Keratinocyte (primary cell): ENCODE measurements at places on chromosomes 1 and 21.

DNA sequence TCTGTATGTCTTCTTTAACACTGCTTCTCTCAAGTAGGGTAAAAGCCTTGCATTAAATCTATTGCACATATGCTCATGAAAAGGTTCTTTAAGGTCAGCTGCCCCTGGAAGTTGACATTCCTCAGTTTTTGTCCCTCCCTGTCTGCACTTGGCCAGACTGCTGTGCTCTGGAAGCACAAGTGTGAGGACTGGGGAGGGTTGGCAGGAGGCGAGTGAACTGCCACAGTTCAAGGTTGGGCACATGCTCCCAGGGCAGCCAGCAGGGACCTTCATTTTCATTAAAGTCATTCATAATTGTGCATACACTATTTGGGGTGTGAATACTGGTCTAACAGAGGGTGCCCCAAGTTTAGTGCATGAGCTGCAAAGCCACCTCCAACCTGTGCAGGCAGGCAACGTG, 10.9 kb upstream of the THEM5 start:
- no peak for DNase-seq

DNA sequence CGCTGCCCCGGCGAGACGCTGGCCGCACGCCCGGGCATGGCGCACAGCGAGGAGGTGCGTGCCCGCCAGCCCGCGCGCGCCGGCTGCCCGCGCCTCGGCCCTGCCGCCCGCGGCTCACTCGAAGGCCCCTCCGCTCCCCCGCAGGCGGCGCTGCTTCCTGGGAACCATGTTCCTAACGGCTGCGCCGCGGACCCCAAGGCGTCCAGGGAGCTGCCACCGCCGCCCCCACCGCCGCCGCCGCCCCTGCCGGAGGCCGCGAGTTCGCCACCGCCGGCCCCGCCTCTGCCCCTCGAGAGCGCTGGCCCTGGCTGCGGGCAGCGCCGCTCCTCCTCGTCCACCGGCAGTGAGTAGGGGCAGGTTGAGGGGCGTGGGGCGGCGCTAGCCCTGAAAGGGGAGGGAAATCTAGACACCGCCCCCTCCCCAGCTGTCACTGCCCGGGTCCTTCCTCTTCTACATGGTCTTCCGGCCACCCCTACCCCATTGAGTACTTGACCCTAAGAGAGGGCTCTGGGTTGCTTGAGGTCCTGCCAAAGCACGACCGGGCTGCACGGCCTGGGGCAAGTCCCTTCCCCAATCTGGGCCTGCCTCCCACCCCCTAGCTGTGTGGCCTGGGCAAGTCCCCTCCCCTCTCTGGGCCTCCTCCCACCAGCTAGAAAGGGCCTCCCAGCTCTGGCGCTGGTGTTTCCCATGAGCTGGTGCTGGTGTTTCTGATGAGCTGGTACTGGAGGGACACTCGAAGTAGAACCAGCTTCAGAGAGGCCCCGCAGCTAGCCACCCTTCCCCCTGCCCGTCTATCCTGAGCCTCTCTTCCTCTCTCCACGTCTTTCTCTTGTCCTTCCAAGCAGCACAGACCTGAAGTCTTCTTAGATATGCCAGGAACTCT, 17.0 kb downstream of the TNFRSF25 start:
- DNase-seq = no peak

GRCh38 chr1:199956005-199956404, 71.5 kb upstream of the NR5A2 start:
- no peak for DNase-seq

- DNase-seq = no peak
Measured at GRCh38 chr1:21121764-21122471, 54.8 kb downstream of the EIF4G3 start.

DNA sequence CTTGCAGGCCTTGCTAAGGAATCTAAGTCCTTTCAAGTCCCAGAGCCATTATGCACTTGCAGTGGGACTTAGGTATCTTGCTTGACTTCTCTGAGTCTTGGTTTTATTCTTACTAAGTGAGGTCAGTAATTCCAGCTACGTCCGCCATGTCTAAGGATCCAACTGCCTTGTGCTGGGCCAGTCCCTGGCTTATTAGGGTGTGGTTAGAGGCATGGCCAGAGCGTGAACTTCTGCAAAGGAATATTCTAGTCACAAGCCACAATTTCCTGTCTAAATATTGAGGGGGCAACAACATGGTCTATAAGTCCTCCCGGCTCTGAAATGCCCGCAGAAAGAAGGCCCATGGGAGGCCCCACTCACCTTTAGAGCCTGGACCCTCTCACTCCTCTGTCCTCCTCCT, 82.9 kb downstream of the TMEM53 start:
- no peak for DNase-seq

DNA sequence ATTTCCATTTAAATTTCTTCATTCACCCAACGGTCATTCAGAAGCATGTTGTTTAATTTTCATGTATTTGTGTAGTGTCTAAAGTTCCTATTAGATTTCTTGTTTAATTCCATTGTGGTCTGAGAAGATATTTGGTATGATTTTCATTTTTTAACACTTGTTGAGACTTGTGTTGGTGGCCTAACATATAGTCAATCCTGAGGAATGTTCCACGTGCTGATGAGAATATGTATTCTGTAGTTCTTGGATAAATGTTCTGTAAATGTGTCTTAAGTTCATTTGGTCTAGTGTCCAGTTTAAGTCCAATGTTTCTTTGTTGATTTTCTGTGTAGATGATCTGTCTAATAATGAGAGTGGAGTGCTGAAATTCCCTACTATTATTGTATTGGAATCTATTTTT, 22.7 kb upstream of the LCE5A start:
- DNase-seq = no peak

GRCh38 chr1:230175163-230175747, 108.2 kb downstream of the GALNT2 start:
- no peak for DNase-seq
